ENCODE measurements at places on chromosomes 4 and X. TPM values are rescaled to one million over a fixed set of nuclear protein-coding genes. Genes with fewer than 3 reads are reported as not detected.

GRCh38 chrX:78658414-78658813 lies 714 bp downstream of the RTL3 start:
- DNase-seq = no peak

- DNase-seq = no peak
Measured at GRCh38 chrX:42107495-42108488, 184.4 kb upstream of the CASK start.

- DNase-seq = no peak
Measured at GRCh38 chrX:46234775-46235174, 310.4 kb downstream of the ZNF674 start.

BEX1 gene
- 1.2 TPM for total RNA-seq

- no peak for DNase-seq
Measured at GRCh38 chr4:107721436-107722100, 1.5 kb upstream of the PAPSS1 start.
